ENCODE measurements at places on chromosomes 7 and 10.

- no peak for DNase-seq
Observed at GRCh38 chr10:102814453-102814871, 22.8 kb downstream of the CYP17A1 start.

GRCh38 chr10:44294726-44295412 lies 90.0 kb downstream of the CXCL12 start:
- no peak for DNase-seq

GRCh38 chr10:119500123-119500795 lies 42.3 kb downstream of the RGS10 start:
- no peak for DNase-seq

DNA sequence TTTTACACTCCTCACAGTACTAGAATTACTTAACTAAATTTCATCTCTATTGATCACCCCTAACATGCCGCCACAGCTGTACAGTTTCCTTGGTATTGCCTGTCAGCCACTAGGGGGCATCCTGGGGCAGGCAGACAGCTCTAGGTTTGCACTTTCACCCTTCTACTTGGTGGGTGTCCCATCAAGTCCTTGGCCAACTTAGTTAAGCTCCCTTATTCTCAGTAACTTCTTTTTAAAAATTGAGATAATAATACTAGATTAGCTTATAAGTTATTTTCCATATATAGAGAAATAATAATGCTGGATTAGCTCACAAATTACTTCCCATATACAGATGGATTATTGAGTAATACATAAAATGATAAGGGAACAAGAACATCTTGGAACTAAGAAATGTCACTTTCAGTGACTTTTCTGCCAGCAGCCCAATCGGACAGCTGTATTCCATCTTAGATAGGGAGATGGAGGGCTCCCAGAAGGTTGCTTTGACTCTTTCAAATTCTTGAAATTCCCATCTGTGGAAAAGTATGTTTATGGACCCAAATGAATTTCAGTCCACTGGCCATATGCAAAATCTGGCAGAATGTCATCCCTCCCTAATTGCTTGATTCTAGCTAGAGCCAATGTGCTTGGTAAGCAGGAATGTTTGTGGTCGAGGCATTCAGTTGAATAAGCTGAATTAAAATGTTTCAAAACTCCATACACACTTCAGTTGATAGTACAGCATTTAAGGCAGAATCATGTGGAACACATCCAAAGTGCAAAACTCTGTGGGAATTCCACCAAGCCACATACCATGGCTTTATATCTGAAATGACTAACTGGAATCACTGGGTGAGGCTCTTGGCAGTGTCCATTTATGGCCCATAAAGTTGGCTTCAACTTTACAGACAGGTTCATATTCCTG lies 309.7 kb downstream of the CSTF2T start:
- no peak for DNase-seq

DNA sequence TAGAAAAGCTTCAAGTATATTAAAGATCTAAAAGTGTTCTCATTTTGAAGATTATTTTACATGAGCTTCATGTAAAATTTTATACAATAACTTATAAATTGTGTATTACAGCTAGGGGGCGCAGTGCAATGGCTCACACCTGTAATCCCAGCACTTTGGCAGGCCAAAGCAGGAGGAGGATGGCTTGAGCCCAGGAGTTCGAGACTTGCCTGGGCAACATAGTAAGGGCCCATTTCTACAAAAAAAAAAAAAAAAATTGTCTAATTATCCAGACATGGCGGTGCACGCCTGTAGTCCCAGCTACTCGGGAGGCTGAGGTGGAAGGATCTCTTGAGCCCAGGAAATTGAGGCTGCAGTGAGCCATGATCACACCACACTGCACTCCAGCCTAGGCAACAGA lies 16.6 kb downstream of the ACBD5 start:
- DNase-seq: no peak

Measured in posterior cingulate gyrus (tissue), 11 donors.